ENCODE measurements at places on chromosomes 3 and 15. TPM values are rescaled to one million over a fixed set of nuclear protein-coding genes. Genes with fewer than 3 reads are reported as not detected.

- DNase-seq = no peak
These were observed 37.7 kb upstream of the PARP14 start for GRCh38 chr3:122642935-122643334.

- DNase-seq = no peak
These were observed 382 bp upstream of the COX17 start for GRCh38 chr3:119677641-119677934.

GRCh38 chr3:71532639-71533395 is 50.7 kb downstream of the FOXP1 start:
- no peak for DNase-seq

DNA sequence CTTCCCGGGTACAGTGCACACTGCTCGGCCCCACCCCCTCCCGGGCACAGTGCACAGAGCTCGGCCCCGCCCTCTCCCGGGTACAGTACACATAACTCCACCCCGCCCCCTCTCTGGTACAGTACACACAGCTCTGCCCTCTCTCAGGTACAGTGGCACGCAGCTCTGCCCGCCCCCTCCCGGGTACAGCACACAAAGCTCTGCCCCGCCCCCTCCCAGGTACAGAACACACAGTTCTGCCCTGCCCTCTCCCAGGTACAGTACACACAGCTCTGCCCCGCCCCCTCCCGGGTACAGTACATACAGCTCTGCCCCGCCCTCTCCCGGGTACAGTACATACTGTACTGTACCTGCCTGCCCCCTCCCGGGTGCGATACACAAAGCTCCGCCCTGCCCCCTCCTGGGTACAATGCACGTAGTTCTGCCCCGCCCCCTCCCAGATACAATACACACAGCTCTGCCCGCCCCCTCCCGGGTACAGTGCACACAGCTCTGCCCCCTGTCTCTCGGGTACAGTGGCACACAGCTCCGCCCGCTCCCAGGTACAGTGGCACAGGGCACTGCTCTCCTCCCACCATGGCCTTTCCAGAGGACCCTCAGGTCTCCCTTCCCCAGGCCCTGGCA is 16.4 kb upstream of the PRR20G start:
- peak; percentile 30 for DNase-seq

DNA sequence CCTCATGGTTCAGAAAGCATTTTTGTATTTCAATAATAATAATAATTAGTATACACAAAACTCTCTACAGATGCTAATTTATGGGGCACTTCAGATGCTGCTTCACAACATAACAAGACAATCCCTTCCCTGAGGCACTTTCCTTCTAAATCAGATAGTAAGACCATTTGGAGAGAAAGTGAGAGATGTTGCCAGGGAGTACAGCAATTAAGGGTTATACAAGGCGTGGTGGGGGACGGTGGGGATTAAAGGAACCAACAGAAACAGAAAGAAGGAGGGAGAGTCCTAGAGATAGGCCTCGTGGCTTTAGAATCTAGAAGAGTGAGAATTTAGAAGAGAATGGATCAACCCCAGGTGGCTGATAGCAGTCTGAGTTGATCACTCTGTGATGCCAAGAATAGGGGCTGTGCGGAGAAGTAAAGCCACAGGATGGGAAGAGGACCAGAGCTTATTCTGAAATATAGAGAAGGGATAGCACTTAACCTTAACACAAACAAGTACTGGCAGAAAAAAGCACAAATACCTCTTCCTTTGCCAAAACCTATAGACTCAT is 76.9 kb downstream of the ETFA start:
- DNase-seq = peak; percentile 46

DNA sequence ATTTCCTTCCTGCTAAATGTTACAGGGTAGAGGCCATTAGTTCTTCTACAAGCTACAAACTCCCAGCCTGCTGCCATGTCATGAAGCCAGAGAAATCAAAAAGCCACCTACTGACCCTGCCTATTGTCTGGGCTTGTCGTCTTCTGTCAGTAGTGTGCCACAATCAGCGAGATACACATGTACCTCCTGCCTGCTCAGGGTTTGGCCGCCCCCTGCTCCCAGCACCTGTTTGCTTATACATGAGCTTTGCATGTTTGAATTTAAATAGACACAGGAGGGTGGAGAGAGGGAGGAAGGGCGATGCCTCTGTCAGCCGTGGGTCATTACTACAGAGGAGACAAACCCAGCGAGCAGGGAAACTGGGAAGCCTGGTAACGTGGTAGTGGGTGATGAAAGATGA is 106.1 kb downstream of the ROBO2 start:
- DNase-seq = no peak

DNA sequence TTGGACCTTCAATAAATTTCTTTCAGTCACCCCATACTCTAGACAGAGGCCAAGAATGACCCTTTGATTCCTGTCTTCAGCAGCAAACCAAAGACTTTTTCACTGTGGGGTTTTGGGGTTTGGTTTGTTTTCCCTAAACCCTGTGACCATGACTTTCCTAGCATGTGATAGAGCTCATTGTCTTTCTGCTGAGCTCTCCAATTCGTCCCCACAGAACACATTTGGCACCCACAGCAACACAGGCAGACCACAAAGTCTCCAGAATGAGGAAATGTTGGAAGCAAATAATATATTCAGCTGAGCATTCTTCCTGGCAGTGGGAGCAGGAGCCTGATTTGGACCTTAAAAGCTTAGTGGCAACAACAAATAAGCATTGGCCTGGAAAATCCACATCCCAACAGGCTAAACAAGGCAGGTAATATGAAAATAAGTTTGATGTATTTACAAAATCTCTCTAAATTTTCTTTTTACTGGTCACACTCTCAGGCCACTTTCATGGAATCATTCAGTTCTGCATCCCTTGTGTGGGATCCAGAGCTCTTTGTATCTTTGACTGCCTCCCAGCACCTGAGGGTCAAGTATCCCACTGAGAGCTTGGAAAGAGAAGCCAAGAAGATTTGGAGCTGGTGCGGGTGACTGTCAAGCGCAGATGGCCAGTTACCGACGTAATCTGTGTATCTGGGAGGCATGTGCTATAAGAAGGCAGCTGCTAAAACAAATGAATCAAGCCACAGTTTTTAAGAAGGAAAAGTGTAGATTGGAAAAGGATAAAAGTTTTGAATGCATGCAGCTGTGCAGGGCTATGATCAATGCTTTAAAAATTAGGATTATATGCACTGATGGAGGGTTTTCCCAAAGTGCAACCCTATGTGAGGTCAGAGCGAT is 36.5 kb upstream of the CPB1 start:
- DNase-seq = peak; percentile 26

DNA sequence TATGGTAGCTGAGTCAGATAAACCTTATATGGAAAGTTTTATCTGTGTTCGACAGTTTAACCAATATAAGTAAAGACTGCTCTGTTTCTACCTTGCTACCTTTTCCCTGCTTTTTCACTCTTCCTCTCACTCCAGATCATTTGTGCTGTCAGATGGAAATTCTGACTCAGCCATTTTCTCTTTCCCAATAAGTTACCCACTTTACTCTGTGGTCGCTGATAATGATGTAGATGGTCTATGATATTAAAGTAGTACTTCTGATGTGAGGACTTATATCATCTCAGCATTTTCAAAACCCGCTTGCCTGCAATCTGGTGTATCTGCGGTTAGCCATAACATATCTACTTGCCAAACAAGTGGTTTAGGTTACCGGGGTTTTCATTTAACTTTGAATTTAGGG is 15.0 kb upstream of the UTS2B start:
- DNase-seq = no peak

- no peak for DNase-seq
These were observed 95.2 kb upstream of the CTNNB1 start for GRCh38 chr3:41104147-41104546.

DNA sequence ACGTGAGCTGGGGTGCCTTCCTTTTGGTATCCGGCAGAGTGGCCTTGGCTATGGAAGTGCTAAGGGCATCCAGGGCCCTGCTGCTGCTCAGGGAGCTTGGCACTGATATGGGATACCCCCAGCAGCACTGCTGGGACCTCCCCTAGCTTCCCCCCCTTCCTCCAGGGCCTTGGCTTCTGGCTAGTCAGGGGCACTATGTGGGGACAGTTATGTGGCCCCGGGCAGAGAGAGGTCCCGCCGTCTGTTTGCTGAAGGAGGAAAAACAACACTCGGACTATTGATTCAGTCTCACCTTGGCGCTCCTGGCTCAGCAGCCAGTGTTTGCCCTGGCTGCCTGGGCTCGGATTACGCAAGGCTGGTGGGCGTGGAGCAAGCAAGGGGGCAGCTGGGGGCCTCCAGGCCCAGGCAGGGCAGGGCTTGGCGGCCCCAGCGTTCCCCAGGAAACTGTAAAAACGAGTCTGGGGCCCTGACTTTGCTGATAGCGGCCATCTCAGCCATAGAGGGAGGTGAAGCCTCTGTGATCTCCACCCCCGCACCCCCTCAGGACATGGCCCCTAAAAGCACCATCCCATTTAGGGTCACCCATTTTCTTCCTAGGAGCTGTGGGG is 5.7 kb downstream of the FURIN start:
- DNase-seq = peak; percentile 61

- peak; percentile 59 for DNase-seq
These were observed 41.2 kb downstream of the CCDC12 start for GRCh38 chr3:46935168-46935858.

GRCh38 chr3:55412545-55412944 is 74.6 kb downstream of the WNT5A start:
- no peak for DNase-seq

DNA sequence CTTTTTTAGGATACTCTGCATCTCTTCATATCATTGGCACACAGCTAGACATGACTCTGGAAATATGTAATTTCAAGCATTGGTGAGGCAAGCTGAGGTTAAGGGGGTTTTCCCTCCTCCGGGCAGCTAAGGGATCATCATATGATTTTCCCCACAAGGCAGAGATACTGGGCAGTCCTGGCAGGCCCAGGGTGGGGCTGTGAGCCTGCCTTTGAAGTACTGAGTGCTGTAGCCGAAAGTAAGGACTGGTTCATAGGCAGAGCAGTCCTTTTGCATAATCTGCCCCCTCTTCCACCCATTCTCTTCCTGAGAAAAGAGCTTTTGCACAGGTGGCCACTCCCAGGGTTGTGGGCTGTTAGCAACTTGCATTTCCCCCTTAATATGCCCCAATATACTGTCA is 168.8 kb upstream of the MANF start:
- no peak for DNase-seq

DNA sequence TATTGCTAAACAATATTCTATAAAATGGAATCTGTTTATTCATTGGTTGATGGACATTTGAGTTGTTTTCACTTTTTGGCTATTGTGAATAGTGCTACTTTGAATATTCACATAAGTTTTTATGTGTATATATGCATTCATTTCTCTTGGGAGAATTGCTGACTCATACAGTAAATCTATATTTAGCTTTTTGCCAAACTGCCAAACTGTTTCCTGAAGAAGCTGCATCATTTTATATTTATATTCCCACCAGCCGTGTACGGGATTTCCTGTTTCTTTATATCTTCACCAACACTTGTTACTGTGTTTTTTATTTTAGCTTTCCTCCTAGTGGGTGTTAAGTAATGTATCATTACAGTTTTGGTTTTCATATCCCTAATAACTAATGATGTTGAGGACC is 12.5 kb upstream of the TCAIM start:
- DNase-seq = no peak

Gene MYO5A
- total RNA-seq = 34.3 TPM

Gene CCR9
- not detected for total RNA-seq

Gene IL17RE
- total RNA-seq = 0.56 TPM

Gene TRH
- total RNA-seq = 0.19 TPM

Gene CSPG4
- total RNA-seq = 0.37 TPM

Gene THBS1
- 14.6 TPM for total RNA-seq

Gene SLC22A14
- not detected for total RNA-seq

Gene GRM7
- 0.80 TPM for total RNA-seq

Gene CYP11A1
- total RNA-seq = 1.1 TPM
